Activated naive CD4-positive, alpha-beta T cell treated with anti-CD3 and anti-CD28 coated beads, Interleukin-2, amount 50 U/mL, for 72 hours (primary cell): ENCODE measurements at places on chromosomes 2 and 18.

DNA sequence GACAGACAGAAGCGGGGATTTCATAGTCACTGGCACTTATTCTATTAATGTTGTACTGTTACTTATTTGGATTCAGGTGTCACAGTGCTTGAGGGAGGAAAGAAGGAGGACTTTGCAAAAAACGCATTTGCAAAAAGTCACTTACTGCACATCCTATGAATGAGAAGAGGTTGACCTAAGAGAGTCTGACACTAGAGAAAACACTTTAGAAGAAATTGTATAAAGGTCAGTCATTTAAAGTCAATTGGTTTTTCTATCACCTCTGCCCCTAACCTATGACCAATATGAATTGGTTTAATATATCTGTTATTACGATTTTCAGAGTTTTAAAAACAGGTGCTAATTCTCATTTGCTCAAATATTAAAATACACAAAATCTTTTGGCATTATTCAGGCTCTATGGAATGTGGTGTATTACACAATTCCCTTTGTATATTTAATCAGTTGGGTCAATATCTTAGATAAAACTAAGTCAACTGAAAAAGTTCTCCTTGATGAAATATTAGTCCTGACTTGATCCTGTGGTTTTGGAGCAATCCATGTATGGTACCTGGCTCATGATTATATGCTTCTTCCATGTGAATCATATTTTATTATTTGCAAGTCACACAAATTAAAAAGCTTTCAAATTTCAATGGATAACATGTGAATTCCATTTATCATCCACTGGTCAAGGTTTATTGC, 157.4 kb downstream of the CDH2 start:
- no peak for DNase-seq

DNA sequence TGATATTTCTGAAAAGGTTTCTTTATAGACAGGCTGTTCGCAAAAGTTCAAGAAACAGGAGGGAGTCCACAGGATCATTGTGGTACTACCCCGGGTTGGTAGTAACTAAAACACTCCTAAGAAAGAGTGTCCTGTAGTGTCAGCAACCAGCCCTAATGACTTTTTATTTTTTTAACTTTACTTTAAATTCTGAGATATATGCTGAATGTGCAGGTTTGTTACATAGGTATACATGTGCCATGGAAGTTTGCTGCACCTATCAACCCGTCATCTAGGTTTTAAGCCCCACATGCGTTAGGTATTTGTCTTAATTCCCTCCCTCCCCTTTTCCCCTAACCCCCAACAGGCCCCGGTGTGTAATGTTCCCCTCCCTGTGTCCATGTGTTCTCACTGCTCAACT, 1396.9 kb upstream of the ZEB2 start:
- no peak for DNase-seq

DNA sequence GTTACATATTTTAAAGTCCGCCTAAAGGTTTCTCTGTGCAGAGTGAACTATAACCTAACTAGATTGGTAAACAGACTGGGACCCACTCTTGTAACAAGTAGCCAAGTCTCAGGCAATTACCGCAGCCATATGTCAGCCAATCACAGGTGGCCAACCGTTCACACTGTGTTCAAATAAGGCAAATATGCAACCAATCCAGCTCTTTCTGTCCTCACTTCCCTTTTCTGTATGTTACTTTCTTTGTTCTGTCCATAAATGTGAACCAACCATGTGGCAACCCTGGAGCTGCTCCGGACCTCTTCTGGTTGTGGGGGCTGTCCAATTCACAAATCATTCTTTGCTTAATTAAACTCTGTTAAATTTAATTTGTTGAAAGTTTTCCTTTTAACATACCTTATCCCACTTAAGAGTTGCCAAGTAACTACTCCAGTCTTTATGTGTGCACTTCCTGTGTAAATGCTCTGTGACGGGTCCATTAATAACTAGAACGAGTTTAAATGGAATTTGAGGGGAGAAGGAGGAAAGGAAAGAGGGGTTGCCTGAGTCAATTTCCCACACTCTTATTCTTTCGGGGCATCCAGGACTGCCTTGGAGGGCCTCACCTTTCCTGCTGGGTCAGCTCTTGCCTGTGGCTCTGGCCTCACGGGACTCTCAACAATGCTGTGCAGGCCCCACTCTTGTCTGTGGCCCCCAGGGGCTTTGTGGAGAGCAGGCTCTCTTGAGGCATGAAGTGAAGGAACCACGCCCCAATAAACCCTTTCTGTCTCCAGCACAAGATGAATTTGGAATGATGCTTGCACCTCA, 6.6 kb upstream of the RPL37A start:
- DNase-seq, result no peak

GRCh38 chr18:79778291-79778791, 19.4 kb upstream of the KCNG2 start:
- DNase-seq, result no peak

DNA sequence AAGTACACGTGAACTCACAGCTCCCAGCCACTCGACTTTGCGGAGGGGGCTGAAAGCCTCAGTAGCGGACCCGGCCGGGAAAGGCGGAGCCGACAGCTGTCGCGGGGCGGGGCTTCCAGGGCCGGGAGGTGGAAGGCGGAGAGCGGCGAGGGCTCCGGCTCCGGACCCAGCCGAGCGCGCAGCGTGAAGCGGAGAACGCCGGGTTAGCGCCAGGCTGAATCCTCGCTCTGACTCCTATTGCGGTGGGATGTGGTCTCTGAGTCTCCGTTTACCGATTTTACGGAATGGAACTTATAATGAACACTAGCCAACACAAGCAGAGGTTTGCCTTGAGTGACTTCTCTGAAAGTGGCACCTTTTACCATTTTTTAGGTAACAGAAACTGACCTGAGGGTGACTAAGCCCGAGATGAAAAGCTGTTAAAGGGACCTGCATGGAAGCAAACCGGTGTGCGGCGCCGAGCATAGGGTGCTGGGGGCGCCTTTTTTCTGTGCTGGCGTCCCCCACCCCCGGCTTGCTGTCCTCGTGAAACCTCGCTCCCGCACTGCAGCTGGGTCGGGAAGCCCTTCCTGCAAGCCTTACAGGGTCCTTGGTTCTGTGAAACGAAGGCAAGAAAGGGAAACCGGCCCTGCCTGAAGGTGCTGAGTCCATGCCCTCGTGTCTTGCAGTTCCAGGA, 72.9 kb downstream of the EN1 start:
- peak; percentile 30 for DNase-seq

DNA sequence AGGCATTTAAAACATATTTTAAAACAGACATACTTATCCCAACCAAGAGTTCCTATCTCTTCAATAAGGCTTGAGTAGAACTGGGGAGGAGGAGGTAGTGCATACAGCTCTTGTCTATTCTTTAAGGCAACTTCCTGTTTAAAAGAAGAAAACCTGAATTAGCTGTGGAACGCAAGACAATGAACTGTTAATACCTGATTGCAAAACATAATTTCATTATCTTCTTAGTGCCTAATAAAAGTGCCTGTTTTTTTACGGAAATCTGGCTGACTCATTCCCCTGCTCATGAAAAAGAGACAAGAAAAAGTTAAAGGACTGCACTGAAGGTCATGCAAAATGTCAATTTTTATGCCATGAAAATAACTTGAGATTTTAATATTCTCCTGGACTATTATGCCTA, 19.2 kb downstream of the FANCL start:
- no peak for DNase-seq

- DNase-seq, result no peak
Measured at GRCh38 chr2:18855027-18855426, 265.7 kb upstream of the NT5C1B start.

- no peak for DNase-seq
Measured at GRCh38 chr2:179049546-179050311, at the start of gene CCDC141. Gene CCDC141 (minus strand): TSS chr2:179050137. CDS start chr2:179049941, 196 bp downstream.

DNA sequence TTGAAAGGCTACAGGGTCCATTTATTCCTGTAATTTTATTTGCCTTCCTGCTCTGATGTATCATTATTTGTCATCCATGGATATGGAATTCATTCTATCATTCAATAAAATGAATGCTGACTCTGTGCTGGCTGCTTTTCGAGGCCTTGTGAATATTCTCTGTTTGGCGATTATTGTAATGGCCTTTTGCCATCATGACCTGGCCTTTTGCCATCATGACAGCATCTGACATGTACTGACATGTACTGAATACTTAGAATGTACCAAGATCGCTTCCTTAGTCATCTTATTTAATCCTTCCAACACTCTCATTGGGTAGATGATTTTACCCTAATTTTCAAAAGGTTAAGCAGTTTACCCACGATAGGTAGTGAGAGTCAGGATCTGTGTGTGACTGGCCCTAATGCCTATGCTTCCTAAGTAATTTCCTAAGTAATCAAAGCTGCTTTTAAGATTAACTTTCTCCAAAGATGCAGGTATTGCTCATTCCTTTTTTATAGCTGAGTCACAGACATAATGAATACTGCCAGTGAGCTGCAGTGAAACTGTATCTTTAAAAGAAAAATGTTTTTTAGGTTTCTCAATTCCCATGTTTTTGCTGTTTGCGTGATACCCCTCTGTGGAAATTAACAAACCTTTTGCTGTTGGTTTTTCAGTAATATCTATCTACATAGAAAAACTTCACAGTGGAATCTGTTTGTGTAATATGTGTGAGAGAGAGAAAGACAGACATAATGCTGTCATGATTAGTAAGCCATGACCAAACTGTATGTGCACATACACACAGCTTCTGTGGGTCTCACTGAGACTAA, 127.8 kb downstream of the CERS6 start:
- no peak for DNase-seq

GRCh38 chr18:37222999-37223378, 342.6 kb downstream of the CELF4 start:
- DNase-seq, result no peak

DNA sequence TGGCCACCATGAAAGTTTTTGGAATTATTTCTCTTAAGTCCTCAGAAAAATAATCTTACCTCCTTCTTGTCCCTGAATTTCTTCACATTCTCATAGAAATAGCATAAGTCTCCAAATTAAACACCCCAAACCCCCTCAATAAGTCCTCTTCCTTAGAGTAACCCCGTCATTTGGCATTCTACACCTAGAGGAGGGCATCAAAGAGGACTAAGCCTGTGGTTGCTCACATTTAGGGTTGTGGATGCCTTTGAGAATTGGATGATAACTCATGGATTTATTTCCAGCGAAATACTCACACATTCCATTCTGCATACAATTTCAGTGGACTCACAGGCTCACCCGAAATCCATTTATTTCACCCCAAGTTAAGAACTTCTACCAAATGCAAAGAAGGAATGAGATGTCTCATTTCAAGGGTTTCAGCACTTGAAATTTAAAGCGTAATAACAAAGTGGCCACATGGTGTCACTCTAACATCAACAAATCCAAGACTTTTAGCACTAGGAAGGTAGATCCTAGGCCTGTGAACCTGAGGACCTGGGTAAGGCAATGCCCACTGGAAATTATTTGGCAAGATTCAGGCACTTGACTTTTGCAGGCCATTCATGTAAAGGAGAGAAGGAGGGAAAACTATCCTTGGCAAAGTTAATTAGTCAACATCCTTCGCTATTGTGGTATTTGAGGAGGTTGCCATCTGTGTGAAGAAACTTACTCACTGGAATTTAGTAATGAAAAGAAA, 24.6 kb downstream of the DYTN start:
- DNase-seq, result peak; percentile 43

DNA sequence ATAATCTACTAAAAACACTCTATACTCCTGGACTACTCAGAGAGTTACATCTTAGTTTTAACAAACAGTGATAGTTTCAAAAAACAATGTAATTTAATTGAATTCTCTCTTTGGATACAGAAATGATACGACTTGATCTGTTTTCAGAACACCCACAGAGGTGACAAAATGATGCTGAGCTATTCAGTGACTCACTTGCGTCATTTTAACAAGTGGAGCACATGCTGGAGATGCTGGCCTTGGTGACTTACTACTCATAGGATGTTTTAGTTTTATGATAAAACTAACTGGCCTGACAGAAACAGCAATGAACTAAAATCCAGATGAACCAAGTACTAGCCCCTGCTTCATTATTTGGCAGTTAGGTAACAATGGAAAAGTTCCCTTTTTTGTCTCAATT, 101.3 kb upstream of the ITGB6 start:
- peak; percentile 39 for DNase-seq

GRCh38 chr2:219769090-219769910, 141.9 kb downstream of the SLC4A3 start:
- no peak for DNase-seq

DNA sequence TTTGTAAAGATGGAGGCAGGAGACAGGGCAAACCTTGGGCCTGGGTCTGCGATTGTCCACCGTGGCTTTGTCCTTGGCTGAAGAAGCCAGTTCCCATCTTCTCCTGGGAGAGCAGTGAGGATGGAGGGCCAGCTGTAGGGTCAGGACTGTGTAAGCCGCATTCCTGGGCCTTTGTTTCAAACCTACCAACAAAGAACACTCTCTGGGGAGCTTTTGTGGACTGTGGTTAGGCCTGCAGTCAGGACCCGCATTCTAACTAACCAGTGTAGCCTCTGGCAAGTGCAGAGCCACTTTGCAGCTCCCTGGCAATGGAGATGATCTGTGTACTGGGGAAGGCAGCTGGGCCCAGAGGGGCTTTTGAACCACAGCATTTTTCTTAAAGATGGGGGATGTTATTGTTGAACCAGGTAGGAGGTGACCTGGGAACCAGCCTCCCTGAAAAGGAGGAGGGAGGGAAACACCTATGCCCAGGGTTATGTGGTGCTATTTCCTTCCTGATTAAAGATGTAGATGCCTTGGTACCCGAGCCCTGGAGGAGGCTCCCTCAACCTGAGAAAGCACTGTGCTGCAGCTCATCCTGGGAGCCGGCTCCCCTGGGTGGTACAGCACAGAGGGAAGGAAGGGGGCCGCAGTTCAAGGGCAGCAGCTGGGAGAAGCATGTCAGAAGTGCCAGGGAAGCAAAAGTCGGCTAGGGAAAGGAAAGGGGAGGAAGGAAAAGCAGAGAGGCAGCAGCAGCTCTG, 12.7 kb upstream of the SMAD4 start:
- DNase-seq, result no peak

DNA sequence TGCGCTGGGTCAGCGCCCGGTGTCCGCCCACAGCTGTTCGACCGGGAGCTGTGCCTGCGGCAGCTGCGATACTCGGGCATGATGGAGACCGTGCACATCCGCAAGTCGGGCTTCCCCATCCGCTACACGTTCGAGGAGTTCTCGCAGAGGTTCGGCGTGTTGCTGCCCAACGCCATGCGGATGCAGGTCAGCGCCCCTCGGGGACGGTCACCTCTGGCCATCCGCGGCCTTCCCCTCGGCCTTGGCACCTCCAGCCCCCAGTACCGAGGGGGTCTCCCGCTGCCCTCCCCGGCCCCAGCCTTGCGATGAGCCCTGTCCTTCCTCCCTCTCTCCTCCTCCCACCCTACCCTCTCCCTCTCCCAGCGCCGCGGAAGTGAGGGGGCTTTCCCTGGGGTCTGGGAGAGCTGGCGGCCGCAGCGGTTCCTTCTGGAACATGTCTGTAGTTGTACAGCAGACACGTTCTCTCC, 53.2 kb upstream of the GPR17 start:
- no peak for DNase-seq

GRCh38 chr18:52341608-52342381, 1.8 kb downstream of the DCC start:
- no peak for DNase-seq

DNA sequence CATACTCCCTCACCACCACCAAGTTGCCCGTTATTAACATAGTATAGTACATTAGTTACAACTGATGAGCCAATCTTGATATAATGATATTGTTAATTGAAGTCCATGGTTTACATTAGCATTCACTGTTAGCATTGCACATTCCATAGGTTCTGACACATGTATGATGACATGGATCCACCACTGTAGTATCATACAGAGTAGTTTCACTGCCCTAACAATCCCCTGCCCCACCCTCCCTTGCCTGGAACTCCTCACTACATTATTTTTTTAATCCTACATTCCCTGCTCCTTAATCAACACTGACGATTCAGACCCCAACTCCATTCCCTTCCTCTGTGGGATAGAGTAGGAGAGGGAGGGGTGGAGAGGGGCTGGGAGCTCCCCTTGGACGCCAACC, 20.2 kb upstream of the ST3GAL5 start:
- no peak for DNase-seq
